ENCODE measurements at places on chromosomes 13 and 19. TPM values are rescaled to one million over a fixed set of nuclear protein-coding genes. Genes with fewer than 3 reads are reported as not detected.

The CNN1 gene
- 8.2 TPM for total RNA-seq

The KCTD12 gene
- total RNA-seq: 46.6 TPM

The GPR32 gene
- not detected for total RNA-seq

The KMT5C gene
- total RNA-seq: 7.1 TPM

The ZNF563 gene
- 5.2 TPM for total RNA-seq

The CD37 gene
- not detected for total RNA-seq

The TNNI3 gene
- 0.32 TPM for total RNA-seq

The PRTN3 gene
- total RNA-seq: not detected

The FCAR gene
- not detected for total RNA-seq

The CRTC1 gene
- 2.1 TPM for total RNA-seq

The ZNF8 gene
- 2.2 TPM for total RNA-seq

The MYADM gene
- 3.3 TPM for total RNA-seq

The KLK4 gene
- total RNA-seq: not detected

The IZUMO2 gene
- not detected for total RNA-seq

The CRLF1 gene
- total RNA-seq: 110 TPM

The DUS3L gene
- total RNA-seq: 22.9 TPM

The TMPRSS9 gene
- not detected for total RNA-seq

The TYROBP gene
- not detected for total RNA-seq

The TUBB4A gene
- total RNA-seq: not detected

The CEACAM7 gene
- not detected for total RNA-seq

The VSTM2B gene
- total RNA-seq: not detected

The C13orf46 gene
- 0.47 TPM for total RNA-seq

The FGF9 gene
- not detected for total RNA-seq

The LRRC25 gene
- total RNA-seq: 0.34 TPM

The ZNF99 gene
- total RNA-seq: not detected

The SEMA6B gene
- 0.32 TPM for total RNA-seq

The TDRD12 gene
- total RNA-seq: 0.32 TPM

The CLDN10 gene
- not detected for total RNA-seq

The CERS1 gene
- total RNA-seq: 5.0 TPM

The SYCN gene
- total RNA-seq: not detected

The DNASE2 gene
- 31.5 TPM for total RNA-seq

The ITM2B gene
- total RNA-seq: 76.5 TPM

The GARIN5A gene
- total RNA-seq: 0.26 TPM

The ZNF526 gene
- total RNA-seq: 7.9 TPM

The GNG7 gene
- 0.17 TPM for total RNA-seq

The DIRAS1 gene
- 7.2 TPM for total RNA-seq

The FCGBP gene
- 1.1 TPM for total RNA-seq

The EPS8L1 gene
- total RNA-seq: 0.47 TPM

The ZNF492 gene
- total RNA-seq: not detected

The ZNF730 gene
- total RNA-seq: 0.52 TPM

The ZNF100 gene
- 1.4 TPM for total RNA-seq

The CABP5 gene
- total RNA-seq: not detected

The OCEL1 gene
- total RNA-seq: 2.2 TPM

The BSPH1 gene
- total RNA-seq: not detected

The CASP14 gene
- total RNA-seq: not detected

The JOSD2 gene
- 49.2 TPM for total RNA-seq

The C19orf81 gene
- not detected for total RNA-seq

The KIRREL2 gene
- not detected for total RNA-seq

The FGF14 gene
- total RNA-seq: 3.0 TPM

The KLHL1 gene
- total RNA-seq: not detected

The ZNF729 gene
- not detected for total RNA-seq

The ZNF763 gene
- total RNA-seq: 2.5 TPM

The ZSWIM9 gene
- total RNA-seq: 2.5 TPM

The NLRP12 gene
- total RNA-seq: not detected

The LILRB3 gene
- not detected for total RNA-seq

The KRTDAP gene
- total RNA-seq: not detected
